ENCODE measurements at places on chromosomes 6 and 20.

DNA sequence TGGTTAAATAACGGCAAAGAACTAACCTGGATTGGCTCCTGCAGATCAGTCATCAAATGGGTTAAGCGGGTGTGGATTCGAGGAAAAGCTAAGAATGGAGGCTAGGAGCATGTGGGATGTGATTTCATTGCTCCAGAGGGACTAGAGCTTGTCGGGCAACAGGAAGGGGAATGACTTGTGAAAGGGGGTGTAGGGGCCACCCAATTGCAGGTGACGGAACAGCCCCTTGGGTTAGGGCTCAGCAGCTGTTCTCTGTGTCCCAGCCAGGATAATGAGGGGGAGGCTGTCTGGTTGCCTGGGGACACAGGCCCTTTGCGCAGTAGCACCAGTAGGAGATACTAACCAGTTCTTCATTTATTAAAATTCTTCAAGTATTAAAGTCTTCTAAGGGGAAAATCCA is 25.0 kb upstream of the MRPS18A start:
- DNase-seq = no peak

DNA sequence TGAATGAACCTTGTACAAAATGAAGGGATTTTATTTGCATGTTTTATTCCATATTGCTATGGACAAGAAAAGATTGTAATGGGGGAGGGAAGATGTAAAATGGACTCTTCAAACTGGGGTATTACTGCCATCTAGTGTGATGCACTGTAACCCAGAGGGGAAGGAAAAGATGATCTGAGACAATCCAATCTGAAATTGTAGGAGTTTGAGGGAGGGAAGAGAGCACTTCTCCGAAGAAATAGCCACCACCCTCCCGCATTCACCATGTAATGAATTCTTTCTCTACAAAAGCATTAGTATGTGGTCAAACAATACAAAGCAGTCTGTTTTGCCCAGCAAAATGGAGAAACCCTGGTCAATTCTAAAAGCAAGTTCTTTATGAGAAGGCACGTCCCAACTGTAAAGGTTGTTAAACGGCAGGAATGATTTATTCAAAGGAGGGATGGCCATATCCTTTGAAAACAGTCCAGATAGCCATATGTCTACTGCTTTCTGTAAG is 679.5 kb upstream of the NRSN1 start:
- no peak for DNase-seq

GRCh38 chr20:37446286-37447032 is 74.6 kb upstream of the NNAT start:
- no peak for DNase-seq

DNA sequence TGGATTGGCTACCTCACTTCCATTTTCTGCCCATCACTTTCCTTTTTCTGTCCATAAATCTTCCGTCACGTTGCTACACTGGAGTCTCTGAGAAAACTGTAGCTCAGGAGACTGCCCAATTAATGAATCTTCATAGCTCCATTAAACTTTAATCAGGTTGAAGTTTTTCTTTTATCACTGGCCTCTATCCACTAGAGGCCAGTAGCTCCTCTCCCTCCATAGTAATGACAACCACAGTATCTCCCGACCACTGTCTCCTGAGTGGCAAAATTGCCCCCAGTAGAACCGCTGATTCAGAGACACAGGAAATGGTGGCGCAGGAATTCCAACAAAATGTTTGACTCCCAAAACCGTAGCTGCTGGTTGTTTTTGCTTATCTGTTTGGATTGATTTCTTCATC is 18.4 kb upstream of the DOK5 start:
- no peak for DNase-seq

DNA sequence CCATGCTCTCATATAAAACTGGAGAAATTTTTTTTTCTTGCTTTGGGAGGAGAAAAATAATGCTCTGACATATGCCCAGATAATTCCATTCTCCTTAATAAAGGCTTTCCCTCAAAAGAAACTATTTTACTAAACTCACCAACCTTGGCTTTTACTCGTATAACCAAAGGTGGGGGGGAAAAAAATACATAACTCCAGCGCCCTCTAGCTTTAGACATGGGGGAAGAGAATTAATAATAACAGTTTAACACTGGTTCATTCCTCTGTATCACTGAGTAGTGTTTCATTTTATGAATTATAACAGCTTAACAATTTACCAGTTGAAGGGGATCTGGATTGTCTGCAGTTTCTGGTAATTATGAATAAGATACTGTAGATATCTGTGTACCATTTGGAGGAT is 1226.1 kb downstream of the GRIK2 start:
- DNase-seq = no peak

DNA sequence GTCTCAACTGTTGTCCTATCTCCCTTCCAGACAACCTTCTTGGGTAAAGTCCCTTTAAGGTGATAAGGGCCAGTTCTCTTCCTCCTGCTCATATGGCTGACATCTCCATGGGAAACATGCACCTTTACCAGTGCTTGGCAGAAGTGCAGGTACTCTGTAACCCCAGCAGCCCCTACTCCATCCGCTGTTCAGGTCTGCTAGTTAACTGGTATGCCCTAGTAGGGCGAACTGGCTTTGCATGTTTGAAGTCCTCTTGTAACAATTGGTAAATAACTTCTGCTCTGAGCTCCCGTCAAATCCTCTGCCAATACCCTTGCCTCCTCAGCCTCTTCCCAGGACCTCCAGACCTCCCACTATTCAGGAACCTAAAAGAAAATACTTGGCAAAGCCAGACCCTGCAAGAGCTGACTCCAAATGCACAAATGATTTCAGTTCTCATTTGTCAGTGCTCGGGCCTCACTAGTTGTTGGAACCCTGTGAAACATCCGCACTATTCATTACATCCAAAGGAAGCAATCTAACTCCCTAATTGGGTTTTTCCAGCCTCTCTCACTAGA is 703.7 kb downstream of the MAFB start:
- no peak for DNase-seq

- no peak for DNase-seq
Measured at GRCh38 chr6:153623496-153623895, 415.5 kb upstream of the OPRM1 start.

DNA sequence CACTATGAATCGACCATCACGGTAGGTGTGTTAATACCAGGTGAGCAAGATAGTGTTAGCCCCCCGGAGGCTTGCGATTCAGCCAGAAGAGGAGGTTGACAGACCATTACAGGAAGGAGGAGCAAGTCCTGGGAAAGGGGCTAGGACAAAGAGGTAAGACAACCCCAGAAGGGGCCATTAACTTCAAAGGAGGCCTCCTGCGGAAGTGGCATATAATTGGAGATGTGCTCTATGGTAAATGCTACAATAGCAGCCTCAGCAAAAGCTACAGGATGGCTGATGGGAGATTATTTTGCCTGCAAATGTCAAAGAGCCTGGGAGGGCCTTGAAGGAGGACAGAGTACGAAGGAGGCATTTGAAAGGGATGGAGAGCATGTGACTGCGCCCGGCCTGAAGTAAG is 108.6 kb upstream of the CITED2 start:
- no peak for DNase-seq

DNA sequence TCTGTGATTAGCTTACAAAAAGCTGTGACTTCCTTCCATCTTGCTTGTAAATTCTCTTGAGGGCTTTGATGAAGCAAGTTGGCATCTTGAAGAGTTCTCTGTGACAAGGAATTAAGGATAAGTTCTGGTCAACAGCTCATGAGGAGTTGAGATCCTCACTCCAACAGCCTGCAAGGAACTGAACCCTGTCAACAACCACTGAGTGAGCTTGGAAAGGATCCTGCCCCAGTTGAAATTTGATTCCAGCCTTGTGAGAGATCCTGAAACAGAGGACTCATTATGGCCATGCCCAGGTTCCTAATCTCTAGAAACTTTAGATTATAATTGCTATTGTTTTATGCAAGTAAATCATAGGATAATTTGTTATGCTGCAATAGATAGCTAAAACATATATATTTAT is 133.7 kb downstream of the PTCHD4 start:
- DNase-seq = no peak

DNA sequence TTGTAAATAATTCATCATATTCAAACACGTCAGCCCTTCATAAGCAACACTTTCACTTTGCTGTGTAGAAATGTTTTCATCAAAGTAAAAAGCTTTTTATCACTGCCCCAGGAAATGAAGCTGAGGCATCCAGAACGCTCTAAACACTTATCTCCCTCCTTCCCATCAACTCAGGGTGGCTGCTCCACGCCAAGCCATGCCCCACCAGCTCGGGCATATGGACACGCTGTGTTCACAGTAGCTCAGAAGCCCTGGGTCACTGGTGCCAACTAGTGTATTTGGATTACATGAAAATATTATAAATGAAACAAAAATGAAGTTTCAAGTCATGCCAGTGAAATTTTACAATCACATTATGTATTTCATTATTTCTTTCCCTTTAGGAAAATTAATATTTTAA is 10.3 kb downstream of the PDE10A start:
- DNase-seq = no peak

- no peak for DNase-seq
Measured at GRCh38 chr6:152054441-152054840, 247.0 kb downstream of the ESR1 start.

DNA sequence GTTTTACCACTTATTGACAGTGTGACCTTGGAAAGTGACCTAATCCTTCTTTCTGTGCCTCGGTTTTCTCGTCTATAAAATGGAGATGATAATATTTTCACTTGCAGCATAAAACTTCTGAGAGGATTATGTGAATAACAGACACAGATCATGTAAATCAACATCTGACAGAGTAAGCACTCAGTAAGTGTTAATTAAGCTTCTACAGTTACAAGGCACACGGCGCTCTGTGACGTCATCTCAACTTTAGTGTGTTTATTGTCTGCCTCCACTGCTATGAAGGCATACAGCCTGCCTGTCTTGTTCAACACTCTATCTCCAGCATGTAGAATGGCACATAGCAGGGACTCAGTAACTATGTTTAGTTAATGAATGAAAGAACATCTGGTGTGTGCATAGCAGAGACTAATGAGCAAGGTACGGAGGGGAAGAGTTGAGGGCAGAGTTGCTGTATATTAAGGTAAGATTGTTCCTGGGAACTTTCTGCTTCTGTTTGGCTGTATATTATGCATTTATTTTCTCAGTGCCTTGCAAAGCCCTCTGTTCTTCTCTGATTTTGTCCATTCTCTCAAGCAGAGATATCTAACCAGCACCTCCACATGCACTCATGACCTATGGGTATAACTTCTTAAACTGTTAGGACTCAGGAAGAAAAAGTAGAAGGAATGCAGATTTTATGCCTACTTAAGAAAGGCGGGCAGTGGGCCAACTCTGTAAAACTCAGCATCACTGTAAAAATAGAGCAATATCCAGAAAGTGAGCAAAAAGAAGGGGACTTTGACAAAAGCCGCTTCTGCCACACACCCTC is 66.4 kb upstream of the STMND1 start:
- DNase-seq = no peak

- no peak for DNase-seq
Measured at GRCh38 chr6:49923826-49924225, 40.1 kb downstream of the DEFB114 start.

DNA sequence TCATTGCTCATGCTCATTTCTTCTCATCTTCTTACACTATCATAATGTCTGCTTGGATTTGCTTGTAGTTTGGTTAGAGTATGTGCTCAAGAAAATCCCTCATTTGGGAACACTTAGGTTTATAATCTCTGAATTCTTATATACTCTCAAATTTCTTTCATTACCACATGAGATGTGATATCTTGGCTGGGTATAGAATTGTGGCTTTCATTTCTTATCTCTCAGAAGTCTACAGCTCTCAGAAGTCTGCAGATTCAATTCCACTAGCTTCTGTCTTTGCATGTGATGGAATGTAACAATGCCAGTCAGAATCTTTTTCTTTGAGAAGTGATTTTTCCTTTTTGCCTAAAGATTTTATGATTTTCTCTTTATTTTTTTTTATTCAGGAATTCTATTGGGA is 50.9 kb downstream of the STMND1 start:
- DNase-seq = no peak

- no peak for DNase-seq
Measured at GRCh38 chr20:4665591-4665990, 56.1 kb upstream of the PRND start.

- DNase-seq = no peak
Measured at GRCh38 chr20:36115925-36116324, 38.6 kb upstream of the EPB41L1 start.

- DNase-seq = no peak
Measured at GRCh38 chr6:139448051-139448649, 73.7 kb upstream of the CITED2 start.

DNA sequence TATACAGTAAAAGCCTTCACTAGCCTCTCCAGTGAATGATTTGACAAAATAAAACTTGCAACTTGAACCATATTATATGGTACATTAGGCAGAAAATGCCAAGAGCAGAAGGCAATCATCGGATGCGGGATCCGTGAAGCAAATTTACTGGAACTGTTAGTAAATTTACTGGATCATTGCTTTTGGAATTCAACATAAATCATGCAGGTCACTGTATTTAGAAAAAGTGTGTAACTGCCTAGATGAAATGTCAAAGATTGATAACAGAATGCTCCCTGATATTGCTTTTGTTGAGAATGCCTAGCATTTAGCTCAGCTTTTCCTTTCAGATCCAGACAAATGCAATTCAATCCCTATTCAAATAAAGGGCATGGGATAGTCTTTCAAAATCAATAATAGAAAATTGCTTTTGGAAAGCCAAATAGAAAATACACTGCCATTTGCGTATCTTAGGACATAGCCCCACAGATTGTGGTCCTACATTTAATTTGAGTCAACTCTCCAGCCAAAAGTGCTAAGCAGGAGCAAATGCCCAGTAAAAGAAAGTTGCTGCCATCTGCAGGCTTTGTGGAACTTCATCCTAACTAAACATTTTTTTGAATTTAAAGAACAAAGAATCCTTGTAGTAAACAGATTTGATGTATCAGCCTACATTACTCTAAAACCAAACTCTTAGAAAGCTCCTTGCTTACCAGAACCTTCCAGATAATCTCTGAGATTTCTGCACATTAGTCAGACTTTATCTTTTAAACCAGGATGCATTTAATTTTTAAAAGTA is 109.5 kb upstream of the HSF2 start:
- DNase-seq = no peak

- DNase-seq = no peak
Measured at GRCh38 chr6:137097057-137097456, 52.3 kb upstream of the IL20RA start.

GRCh38 chr6:81900616-81901015 is 148.1 kb upstream of the TENT5A start:
- no peak for DNase-seq

Data from stimulated activated CD4-positive, alpha-beta T cell treated with anti-CD3 and anti-CD28 coated beads, Interleukin-1b, Interleukin-23, amount 100 ng/mL, for 4 hours (primary cell).